ENCODE measurements at places on chromosomes 4 and X.

GRCh38 chr4:128854433-128854832, 44.9 kb downstream of the JADE1 start:
- DNase-seq, result no peak

DNA sequence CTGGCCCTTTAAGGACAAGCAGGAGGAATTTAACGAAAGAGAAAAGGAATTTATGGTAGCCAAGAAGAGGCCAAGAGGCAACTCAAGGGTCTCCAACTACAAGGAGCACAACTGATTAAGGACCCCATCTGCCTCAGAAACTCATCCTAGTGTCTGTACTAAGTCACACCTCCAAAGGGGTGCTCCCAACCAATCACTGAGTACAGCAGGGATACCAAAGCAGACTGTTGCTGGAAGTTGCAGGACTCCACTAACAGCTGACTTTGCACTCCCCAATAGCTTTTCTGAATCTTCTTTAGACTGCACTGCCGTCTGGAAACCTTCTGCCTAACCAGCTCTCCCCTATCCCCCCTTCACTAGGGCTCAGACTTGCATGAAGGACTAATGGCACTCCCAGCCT, 50.6 kb downstream of the ATP11C start:
- DNase-seq, result no peak

- DNase-seq, result no peak
Observed at GRCh38 chrX:147478899-147479298, 432.8 kb upstream of the FMR1 start.

- peak; percentile 58 for DNase-seq
Observed at GRCh38 chr4:151198748-151199147, 78.2 kb upstream of the PRSS48 start.

DNA sequence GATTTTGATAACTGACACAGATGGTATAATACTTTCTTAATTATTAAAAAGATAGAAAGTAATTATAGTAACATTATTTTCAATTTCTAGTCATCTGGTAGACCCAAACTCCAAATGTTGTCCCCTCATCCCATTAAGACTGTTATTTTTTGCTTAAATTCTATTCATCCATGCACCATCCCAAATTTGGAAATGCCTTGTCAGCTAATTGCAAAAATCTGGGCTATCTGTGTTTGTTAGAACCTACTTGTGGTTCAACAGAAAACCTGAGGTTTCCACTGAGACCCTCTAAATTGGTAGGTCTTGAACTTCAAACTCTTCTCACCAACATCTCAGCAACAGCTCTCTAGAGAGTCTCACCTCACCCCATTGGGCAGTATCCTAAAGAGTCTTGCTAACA, 172.2 kb upstream of the ADGRL3 start:
- no peak for DNase-seq

GRCh38 chr4:108313546-108314339, 145.0 kb upstream of the LEF1 start:
- DNase-seq, result no peak
